ENCODE measurements at places on chromosomes 3 and 15.

DNA sequence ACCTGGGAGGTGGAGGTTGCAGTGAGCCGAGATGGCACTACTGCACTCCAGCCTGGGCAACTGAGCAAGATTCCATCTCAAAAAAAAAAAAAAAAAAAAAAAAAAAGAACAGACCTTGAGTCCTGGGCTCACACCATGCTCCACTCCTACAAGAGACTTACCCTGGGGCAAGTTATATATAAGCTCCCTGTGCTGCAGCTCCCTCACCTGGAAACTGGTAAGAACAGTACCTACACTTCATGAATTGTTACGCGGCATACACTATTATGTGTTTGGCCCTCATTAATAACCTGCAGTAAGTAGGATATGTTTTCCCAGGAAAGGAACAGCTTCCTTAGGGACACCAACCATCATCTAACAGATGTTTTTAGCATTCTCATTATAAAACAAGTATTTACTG lies 119.6 kb downstream of the FMN1 start:
- DNase-seq, result no peak

DNA sequence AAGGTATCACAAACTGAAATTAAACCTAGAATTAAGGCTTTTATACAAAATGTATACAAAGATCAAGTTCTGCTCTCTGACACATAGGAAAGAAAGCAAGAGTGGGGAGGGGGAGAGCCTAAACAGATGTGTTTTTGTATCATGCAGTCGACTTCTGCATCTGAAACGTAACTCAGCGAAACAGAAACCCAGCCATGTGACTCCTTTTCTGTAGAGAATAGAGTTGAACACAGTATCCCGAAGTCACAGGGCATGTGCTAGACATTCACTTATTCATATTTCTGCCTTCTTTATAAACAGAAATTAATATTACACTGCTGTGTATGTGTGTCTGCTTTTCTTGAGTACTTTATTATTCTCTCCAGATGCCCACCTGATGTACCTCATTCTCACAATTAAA lies 121.0 kb downstream of the PDZRN3 start:
- DNase-seq, result no peak

- DNase-seq, result no peak
These were observed 109.5 kb upstream of the KCNAB1 start for GRCh38 chr3:156010829-156011228.

DNA sequence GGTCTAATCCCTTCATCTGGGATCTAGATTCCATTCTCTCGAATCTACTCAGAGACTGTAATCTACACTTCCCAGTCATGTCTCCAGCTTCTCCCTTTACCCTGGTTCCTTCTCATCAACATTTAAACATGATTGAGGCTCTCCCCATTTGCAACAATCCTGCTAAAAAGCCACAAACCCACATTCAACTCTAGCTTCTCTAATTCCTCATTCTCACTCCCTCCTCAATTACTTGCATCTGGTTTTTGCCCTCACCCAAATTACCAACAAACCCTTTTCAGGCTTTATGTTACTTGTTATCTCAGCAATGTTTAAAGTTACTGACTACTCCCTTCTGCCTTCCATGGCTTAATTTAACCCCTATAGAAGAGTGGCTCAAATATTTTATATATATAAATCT lies 11.5 kb downstream of the ETFA start:
- no peak for DNase-seq

GRCh38 chr3:151580591-151580990 lies 119.7 kb upstream of the IGSF10 start:
- DNase-seq, result no peak

- peak; percentile 35 for DNase-seq
These were observed 153.7 kb upstream of the GAP43 start for GRCh38 chr3:115469649-115470048.

GRCh38 chr15:60576515-60576914 lies 97.6 kb upstream of the ICE2 start:
- DNase-seq, result no peak

DNA sequence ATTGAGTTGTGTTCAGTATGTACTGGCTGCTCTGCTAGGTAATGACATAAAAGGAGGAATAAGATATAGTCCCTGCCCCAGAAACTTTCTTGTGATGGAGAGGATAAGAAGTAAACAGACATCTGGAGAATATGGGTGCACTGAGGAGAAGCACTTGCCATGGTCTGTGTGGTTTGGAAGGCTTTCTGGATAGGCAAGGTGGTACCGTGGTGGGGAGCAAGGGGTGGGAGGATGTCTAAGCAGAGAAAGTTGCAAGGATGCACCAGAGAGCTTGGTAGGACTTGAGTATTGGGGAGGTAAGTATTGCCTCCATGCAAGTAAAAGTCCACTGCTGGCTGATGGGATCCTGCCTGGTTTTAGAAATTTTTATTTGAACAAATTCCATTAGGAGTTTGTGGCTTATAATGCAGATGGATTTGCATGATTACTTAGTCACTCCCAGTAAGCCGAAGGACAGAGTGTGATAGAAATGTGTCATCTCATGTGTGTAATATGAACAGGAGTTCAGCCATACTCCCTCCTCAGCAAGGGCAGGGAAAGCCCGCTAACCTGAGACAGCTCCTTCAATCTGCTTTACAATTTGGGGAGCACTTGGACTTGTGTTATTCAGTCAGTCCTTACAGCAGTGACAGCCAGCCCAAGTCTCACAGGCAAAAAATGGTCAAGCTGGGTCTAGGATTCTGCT lies 53.6 kb downstream of the CLSTN2 start:
- no peak for DNase-seq

GRCh38 chr3:175041369-175041768 lies 182.2 kb downstream of the NAALADL2 start:
- DNase-seq, result no peak

- no peak for DNase-seq
These were observed 87.8 kb upstream of the MDFIC2 start for GRCh38 chr3:70400194-70400593.

DNA sequence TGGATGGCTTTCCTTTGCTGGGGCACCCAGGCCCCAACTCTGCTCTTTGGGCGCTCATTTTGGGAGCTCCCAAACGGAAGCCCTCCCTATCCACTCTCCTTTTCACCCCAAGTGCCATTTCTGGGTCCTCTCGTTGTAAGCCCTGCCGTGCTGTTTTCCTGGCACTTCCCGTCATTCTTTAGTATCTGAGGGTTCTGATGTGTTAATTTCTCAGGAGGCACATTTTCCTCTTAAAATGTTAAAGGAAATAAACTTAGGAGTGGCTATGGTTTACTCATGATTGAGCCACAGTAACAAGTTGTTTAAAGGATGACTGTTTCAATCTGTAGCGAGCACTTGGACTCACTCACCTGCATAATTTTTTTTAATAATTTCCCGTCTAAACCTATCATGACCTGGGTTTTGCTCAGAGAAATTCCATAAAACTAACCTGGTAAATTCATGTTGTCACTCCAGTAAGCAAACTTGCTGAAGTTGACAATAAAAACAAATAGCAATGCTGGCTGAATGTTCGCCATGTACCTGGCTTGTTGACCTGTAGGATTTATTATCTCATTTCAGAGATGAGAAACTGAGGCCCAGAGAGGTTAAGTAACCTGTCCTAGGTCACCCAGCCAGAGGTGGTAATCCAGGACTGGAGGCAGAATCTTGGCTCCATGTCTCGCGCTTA lies 10.6 kb downstream of the ALDH1A3 start:
- no peak for DNase-seq

- DNase-seq, result no peak
These were observed 26.7 kb downstream of the EAF1 start for GRCh38 chr3:15453991-15454625.

- DNase-seq, result peak; percentile 29
These were observed 448.1 kb upstream of the WNT5A start for GRCh38 chr3:55935241-55935640.

DNA sequence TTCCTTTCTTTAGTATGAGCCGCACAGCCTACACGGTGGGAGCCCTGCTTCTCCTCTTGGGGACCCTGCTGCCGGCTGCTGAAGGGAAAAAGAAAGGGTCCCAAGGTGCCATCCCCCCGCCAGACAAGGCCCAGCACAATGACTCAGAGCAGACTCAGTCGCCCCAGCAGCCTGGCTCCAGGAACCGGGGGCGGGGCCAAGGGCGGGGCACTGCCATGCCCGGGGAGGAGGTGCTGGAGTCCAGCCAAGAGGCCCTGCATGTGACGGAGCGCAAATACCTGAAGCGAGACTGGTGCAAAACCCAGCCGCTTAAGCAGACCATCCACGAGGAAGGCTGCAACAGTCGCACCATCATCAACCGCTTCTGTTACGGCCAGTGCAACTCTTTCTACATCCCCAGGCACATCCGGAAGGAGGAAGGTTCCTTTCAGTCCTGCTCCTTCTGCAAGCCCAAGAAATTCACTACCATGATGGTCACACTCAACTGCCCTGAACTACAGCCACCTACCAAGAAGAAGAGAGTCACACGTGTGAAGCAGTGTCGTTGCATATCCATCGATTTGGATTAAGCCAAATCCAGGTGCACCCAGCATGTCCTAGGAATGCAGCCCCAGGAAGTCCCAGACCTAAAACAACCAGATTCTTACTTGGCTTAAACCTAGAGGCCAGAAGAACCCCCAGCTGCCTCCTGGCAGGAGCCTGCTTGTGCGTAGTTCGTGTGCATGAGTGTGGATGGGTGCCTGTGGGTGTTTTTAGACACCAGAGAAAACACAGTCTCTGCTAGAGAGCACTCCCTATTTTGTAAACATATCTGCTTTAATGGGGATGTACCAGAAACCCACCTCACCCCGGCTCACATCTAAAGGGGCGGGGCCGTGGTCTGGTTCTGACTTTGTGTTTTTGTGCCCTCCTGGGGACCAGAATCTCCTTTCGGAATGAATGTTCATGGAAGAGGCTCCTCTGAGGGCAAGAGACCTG lies 13.2 kb downstream of the GREM1 start:
- DNase-seq, result no peak

DNA sequence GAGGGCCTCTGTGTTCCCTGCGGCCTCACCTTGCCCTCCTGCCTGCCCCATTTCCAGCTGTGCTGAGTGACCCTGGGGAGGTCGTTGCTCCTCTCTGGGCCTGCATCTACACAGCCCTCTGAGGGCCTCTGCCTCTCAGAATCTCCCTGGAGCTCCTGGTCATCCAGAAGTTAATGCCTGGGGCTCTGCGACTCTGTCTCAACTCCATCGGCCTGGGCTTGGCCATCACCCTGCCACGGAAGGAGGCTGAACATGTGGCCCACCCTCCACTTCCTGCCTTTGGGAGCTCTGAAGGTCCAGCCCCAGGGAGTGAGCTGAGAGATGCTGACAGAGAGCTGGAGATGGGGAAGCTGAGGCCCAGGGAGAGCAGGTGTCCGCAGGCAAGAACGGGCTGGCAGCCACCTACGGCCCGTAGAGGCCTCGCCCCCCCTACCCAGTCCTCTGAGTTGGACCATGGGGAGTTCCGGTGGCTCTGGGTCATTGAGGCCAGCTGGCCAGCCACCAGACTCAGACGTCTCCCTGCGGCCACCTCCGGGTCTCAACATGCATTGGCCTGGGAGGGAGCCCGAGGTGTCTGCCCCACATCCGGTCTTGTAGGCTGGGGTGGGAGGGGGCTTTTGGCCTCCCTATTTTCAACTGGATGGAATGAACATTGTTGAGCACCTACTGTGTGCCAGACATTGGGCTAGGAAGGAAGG lies 34.2 kb downstream of the GRIP2 start:
- no peak for DNase-seq

Data from NCI-H1417 treated with DMSO at 0.1 percent for 48 hours (cell line).